ENCODE measurements at places on chromosomes 6 and 20.
A peak's percentile ranks its signal among the peaks of the same experiment; 100 is the strongest.

GRCh38 chr6:30006170-30007131 is 54.6 kb upstream of the POLR1H start:
- DNase-seq = no peak

- DNase-seq = no peak
These were observed 12.2 kb upstream of the MOXD1 start for GRCh38 chr6:132413499-132413802.

DNA sequence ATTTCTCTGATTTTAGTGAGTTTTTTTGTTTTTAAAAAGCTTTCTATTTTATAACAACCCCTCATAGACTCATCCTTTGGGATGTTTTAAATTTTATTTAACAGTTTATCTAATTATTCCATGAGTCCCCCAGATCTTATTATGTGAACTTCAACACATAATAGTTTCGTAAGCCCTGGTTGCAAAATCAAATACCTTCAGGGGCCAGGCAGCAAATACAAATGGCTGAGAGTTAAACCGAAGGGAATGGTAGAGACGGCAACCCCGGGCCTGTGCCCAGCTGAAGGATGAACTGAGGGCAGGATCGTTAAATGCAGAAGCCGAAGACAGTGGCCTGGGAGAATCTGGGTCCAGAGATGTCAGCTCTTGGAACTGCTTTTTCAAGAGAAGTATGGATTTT is 88.4 kb downstream of the RTN4IP1 start:
- no peak for DNase-seq

- DNase-seq = no peak
These were observed 142.8 kb upstream of the PTPRK start for GRCh38 chr6:128663238-128663637.

DNA sequence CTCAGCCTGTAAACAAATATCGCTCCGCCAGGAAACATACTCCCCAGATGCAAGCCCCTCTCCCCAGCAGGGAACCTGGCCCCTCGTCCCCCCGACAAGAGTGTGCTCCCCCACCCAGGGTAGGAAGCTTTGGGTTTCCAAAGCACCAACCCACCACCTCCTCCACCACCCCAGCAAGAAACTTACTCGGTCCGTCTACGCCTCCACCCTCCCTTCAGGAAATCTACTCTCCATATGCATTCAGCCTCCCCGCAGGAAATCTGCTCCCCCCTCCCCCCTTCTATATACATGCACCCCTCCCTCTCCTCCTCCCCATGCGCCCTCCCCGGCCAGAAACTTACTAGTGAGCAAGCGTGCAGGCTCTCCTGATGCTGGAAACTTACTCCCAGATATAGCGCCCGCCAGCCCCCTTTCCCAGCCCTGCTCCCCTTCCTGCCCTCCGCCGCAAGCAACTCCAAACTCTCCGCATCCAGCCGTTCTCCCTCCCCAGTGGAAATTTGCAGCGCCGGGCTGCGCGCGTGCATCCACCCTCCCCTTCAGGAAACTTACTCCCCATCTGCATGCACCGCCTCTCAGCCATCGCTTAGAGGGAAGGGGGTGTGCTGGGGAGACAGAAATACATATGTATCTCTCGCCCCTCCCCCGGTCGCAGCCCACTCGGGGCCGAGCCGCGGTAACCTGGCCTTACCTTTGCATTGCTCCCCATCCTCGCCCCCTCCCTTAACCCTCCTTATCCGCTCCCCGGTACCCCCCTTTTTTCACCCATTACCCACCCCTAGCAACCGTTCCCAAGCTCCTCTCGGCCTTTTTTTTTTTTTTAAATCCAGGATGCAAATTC is at the start of gene TRERF1:
TRERF1 (minus strand) TSS at position 594 of the 838 bp plus-strand sequence. CDS start 182,336 bp downstream, outside the sequence.
- peak; percentile 69 for DNase-seq

- no peak for DNase-seq
These were observed 588.4 kb upstream of the BTBD3 start for GRCh38 chr20:11329271-11329670.

DNA sequence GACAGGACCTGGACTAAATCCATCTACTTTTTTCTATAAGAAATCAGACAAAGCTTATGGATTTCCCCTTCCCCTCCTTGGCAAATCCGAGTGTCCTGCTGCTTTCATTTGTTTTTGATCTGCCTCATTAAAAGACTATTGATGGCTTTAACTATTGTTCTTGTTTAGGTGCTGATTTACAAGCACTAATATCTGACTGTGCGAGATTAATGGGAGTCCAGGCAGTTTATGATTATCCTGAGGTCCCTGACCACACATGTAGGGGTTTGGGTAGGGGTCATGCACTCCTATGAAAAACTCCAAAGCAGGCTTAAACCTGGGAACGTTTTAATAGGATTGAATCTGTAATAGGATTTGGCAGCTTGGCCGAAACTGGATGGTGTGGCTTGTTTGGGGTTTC is 317.5 kb upstream of the POU3F2 start:
- DNase-seq = no peak

DNA sequence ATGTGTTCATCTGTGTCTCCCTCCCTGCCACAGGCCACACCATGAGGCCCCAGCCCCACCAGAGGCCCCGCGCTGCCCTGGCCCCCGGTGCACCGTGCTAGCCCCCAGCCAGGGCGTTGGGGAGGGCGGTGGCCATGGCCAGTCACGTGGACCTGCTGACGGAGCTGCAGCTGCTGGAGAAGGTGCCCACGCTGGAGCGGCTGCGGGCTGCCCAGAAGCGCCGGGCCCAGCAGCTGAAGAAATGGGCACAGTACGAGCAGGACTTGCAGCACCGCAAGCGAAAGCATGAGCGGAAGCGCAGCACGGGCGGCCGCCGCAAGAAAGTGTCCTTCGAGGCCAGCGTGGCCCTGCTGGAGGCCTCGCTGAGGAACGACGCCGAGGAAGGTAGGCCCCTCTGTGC is 30.3 kb downstream of the PPP1R16B start:
- DNase-seq = no peak

- peak; percentile 28 for DNase-seq
These were observed 103.6 kb downstream of the PAX1 start for GRCh38 chr20:21808863-21809664.

- no peak for DNase-seq
These were observed 11.5 kb downstream of the IRF4 start for GRCh38 chr6:402901-403658.

DNA sequence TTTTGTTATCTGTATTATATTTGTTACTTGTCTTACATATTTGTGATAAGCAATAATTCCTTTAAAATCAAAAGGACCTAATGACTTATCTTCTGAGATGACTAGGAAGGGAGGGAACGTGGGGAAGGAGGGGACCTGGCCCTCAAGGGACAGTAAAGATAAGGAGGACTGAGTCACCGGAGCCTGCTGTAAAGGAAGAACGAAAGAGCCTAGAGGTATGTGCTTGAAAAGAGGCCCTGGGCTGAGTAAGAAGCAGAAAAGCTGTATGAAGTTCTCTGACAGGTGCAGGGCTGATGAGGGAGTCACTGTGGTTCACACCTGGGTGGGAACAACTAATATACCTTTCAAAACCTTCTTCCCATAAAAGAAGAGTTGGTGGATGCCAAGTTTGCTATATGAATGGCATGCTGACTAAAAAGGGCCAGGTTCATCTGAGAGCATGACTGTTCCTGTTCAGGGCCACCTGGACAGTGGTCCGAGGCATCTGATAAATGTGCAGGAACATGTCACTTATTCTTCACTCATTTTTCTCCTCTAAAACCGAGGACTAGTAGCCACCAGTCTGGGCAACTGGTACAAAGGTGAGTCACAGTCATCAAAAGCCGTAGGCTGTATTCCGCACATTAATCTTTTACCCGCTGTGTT is 111.3 kb downstream of the TNFAIP3 start:
- DNase-seq = no peak

GRCh38 chr6:25312703-25313102 is 33.5 kb downstream of the CARMIL1 start:
- DNase-seq = no peak

GRCh38 chr6:35668744-35669450 is 19.8 kb downstream of the FKBP5 start:
- no peak for DNase-seq

GRCh38 chr20:36092398-36093024 is 62.0 kb upstream of the EPB41L1 start:
- no peak for DNase-seq

DNA sequence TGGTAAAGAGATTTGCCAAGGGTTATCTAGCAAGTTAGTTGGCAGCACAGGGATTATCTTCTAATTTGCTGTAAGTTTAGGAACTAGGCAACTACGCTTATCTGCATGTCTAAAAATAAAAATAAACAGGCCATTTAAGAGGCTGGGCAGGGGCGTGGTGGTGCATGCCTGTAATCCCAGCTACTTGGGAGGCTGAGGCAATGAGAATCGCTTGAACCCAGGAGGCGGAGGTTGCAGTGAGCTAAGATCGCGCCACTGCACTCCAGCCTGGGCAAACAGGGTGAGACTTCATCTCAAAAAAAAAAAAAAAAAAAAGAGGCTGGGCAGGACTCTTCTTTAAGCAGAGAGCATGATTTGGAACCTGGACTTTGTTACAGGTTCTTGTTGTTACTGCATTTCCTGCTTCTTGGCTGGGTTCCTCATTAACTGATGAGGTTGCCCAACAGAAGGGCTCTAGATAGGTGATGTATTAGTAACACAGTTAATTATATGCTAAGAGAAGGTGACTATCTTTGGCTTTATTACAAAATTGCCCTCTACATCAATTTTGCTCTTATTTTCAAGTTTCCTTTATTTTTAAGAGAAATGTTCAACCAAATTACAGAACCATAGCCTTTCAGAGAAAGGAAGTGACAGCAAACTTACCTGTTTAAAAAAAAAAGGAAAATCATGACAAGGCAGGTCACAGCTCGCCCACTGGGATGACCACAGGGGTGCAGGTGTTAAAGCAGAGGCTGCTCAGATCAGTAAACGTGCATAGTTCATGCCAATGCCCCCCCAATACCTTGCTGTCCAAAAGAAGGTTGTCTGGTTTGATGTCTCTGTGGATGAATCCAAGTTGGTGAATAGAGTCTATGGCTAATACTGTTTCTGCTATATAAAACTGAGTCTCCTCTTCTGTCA is 32.5 kb downstream of the STK38 start:
- no peak for DNase-seq

DNA sequence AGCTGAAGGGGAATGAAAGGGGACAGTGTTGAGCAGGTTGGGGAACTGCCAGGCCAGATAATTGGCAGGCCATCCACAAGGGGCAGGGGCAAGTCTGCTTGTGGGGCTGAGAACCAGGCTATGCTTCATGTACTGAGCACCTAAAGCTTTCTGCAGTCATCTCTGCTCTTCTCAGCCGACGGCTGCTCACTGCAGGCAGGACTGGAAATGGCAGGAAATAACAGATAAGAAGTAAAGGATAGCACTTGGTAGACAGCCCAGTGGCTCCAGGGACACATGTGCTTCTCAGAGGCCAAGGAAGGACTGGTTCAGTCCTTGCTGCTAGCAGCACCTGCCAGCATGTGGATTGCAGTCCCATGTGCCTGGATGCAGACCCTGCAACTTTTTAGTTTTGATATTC is 89.8 kb downstream of the CD164 start:
- no peak for DNase-seq

- no peak for DNase-seq
These were observed 23.9 kb upstream of the E2F3 start for GRCh38 chr6:20377623-20378265.

- no peak for DNase-seq
These were observed 159.8 kb downstream of the PREX1 start for GRCh38 chr20:48667889-48668413.

DNA sequence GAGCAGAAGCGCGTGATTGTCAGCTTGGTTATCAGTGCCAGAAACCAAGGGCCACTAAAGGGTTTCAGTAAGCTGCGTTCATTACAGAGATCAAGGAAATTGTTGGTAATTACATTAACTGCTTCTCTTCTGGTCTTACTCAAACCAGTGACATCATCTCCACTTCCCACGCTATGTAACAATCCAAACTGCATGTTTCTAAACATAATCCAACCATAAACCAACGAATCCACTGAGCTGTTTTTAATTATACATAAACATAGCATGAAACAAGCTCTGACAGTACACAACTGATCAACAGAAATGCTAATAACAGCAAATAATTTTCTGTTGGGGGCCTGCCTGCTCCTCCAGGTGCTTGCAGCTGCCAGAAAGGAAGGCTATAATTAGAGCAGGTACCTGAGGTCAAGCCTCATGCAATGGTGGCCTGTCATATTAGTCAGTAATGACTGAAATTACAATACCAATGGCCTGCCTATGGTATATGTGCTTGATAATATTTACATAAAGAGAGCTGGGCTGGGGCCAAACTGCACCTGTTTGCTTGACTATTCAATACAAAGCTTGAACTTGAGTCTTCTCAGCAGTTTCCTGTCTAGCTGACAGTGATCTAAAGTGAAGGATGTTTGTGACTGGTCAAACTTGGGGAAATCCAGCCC is 40.1 kb downstream of the ILRUN start:
- peak; percentile 42 for DNase-seq

DNA sequence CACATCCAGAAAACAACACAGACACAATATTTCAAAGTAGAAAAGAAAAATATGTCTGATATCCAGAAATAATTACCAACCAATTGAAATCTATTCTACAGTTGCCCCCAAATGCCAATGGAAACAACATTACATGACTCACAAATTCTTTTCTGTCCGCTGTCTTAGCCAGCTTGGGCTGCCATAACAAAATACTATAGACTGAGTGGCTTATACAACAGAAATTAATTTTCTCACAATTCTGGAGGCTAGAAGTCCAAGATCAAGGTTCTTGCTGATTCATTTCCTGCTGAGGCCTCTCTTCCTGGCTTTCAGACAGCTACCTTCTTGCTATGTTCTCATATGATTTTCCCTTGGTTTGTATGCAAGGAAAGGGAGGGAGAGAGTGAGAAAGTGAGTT is 698.1 kb downstream of the DHX35 start:
- no peak for DNase-seq
